Activated CD4-positive, alpha-beta T cell treated with anti-CD3 and anti-CD28 coated beads, Interleukin-2, amount 50 U/mL, for 24 hours (primary cell): ENCODE measurements at places on chromosomes 16 and 17.

GRCh38 chr16:463071-463470 is 37.6 kb downstream of the RAB11FIP3 start:
- DNase-seq: no peak

GRCh38 chr17:6126768-6127167 is 56.6 kb downstream of the WSCD1 start:
- no peak for DNase-seq

- no peak for DNase-seq
Observed at GRCh38 chr16:71629278-71630016, 3.5 kb downstream of the MARVELD3 start.

DNA sequence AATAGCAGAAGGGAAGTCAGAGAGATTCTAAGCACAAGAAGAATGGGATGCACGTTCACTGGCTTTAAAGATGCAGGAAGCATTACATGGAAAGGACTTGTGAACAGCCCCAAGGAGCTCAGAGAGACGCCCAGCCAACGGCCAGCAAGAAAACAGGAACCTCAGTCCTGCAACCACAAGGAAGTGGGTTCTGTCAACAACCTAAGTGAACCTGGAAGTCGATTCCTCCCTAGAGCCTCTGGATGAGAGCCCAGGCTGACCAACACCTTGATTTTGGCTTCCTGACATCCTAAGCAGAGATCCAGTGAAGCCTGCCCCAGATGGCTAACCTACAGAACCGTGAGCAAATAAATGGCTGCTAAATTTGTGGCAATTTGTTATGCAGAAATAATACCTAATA is 24.5 kb downstream of the GPR142 start:
- DNase-seq: no peak

- no peak for DNase-seq
Observed at GRCh38 chr17:78147315-78147998, 1.3 kb downstream of the C17orf99 start.

DNA sequence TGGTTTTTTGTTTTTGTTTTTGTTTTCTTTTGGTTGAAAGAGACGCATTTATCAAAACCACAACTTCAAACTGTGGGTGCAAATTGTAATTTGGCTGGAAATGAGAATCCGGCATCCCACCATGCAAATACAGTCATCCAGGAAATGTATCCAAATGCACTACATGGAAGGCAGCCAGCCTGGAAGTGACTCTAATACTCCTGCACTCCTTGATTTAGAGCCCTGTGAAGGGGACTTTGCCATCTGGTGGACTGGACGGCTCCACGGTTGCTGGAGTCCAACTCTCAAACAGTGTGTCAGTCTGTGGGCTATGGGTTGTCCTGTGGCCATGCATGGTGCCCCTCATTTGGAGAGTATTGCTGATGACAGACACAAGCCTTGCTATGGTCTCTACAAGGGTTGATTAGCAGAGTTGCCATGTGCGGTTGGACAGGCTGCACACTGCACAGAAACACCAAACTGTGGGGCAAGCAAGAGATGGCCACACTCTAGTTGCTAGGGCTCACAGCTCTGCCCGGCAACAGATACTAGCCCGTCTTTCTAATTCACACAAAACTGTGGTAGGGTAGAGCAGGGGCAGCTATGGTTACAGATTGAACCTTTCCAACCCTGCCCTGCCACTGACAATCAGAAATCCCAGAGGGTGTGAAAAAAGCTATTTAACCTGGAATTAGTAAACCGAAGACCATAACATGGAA is 62.4 kb downstream of the VAT1L start:
- DNase-seq: no peak

- no peak for DNase-seq
Observed at GRCh38 chr17:38498353-38498752, 70.1 kb downstream of the ARHGAP23 start.
